GOT3 (cell line): ENCODE measurements at places on chromosomes 13 and 19.

- no peak for DNase-seq
Measured at GRCh38 chr13:45744979-45745378, 42.9 kb downstream of the CBY2 start.

DNA sequence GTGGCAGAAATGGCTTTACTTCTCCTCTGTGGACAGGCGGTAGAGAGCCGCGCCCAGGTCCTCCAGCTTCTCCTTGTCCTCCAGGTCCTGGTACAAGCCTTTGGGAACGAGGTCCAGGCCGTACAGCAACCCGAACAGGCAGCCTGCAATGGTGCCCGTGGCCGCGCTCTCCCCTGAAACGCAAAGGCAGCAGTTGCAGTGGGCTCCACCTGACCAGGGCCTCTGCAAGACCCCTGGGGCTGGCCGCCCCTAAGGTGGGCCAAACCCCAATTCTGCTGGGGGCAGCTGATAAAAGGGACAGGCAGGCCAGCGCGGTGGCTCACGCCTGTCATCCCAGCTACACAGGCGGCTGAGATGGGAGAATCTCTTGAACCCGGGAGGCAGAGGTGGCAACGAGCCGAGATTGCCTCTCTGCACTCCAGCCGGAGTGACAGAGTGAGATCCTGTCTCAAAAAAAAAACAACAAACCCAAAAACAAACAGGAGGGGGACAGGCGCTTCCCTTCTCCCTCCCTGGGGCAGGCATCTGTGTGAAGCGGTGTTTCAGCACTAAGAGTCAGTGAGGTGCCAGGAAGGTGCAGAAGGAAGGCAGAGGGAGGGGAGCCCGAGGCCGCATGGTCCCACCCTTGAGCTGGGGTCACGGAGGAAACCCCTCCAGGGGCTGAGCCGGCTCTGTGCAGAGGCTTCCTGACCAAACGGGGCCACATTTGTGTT lies 30.3 kb downstream of the ADPRHL1 start:
- DNase-seq, result no peak

DNA sequence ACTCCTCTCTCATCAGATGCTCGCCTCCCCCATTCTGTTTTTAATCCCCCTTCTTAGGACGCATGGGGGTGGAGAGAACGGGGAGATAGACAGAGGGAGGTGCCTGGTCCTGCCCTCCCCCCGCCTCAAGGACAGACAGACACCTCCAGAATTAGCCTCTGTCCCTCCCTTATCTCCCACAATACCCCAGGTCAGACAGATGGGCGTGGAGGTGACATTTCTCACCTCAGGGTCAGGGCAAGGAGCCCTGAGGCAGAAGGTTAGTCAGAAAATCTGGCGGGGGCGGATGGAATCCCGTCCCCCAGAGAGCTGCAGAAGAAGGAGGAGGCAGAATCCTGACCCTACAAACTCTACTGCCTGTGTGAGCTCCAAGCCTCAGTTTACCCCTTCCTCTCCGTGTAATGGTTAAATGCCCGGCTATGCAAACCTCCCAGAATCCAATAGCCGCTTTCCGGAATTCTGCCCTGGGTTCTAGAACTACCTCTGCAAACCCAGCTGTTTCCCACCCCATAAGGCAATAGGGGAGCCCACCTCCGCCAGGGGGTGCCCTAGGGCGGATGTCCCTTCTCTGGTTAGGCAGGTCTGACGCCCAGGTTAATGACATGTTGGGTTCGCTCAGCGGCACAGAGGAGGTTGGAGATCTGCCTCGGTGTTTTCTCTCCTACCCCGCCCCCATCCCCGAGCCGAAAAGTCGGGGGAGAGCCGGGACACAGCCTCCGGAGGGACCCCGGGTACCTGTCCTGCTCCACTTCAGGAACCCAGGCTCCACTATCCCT lies 900 bp downstream of the PPP1R13L start:
- no peak for DNase-seq

GRCh38 chr13:109782066-109782822 lies 4.1 kb downstream of the IRS2 start:
- no peak for DNase-seq

DNA sequence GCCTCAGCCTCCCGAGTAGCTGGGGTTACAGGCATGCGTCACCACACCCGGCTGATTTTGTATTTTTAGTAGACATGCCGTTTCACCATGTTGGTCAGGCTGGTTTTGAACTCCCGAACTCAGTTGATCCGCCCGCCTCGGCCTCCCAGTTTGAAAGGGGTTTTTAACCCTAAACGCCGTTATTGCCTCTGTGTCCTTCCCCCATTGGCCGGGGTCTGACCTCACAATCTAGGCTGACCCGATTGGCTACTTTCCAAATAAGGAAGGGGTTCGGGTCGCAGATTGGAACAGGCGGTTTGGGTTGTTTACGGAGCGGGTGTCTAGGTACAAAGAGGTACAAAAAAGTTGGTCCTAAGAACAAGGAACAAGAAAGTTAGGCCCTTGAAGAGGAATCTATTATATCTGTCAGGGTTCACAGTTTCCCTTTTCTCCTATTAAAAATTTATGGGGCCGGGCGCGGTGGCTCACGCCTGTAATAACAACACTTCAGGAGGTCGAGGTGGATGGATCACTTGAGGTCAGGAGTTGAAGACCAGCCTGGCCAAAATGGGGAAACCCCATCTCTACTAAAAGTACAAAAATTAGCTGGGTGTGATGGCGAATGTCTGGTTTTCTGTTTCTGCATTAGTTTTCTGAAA lies 1.0 kb downstream of the ZNF253 start:
- DNase-seq, result no peak

DNA sequence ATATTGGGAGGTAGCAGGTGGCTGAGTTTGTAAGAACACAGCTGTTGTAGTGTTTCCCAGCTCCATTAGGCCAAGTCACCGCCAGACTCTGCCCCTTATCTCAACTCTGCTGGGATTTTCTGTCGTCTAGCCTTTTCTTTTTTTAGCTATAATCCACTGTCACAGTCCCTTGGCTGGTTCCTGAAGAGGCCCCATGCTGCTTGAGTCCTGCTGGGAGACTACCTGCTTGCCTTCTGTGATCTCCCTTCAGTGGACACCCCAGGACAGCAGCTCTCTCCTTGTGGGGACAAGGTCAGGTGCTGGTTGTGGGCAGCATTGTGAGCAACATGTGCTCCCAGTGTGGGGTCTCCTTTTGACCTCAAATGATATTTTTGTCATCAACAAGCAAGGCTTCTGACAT lies 195.0 kb upstream of the ATXN8OS start:
- no peak for DNase-seq

GRCh38 chr19:45340232-45340898 lies at the start of gene KLC3:
KLC3 (plus strand) TSS chr19:45340750; CDS start chr19:45345542, 4,792 bp downstream.
- DNase-seq, result no peak

DNA sequence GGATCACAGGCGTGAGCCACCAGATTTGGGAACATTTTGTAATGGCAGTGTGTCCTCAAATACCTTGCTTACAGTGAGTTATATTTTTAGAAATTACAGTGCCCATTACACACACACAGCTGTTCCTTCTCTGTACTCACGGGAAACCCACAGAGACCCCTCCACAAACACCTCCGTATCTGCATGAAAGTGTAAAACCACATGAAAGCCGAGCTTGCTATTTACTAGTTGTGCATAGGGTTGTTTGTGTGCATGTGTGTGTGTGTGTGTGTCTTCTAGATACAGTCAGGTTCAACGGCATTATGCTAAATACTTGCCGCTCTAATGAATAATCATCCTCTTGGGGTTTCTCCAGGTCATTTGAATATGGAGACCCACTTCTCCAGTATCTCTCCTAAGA lies 22.3 kb upstream of the LILRA2 start:
- DNase-seq, result no peak

- DNase-seq, result no peak
Measured at GRCh38 chr13:40146063-40146462, 490.6 kb downstream of the COG6 start.

GRCh38 chr13:50026788-50027473 lies 11.7 kb downstream of the KCNRG start:
- no peak for DNase-seq

DNA sequence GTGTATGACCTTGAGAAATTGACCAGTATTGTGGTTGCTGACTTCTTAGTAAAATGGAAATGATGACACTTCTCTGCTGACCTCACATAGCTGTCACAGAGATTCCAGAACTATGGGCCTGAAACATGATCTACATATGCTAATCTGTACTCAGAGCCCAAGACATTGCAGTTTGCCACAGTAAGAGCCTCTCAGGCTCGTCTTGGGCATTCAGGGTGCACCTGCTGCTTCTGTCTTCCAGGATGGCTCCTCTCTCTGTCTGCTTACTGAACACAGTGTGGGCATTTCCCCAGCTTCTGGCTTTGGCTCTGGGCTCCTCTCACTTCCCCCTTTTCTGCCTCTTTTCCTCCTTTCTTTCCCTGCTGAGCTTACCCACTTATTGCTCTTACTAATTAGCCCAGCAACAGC lies 22.3 kb upstream of the SLC46A3 start:
- no peak for DNase-seq

GRCh38 chr19:39382991-39383828 lies 7.7 kb downstream of the PAF1 start:
- DNase-seq, result no peak

DNA sequence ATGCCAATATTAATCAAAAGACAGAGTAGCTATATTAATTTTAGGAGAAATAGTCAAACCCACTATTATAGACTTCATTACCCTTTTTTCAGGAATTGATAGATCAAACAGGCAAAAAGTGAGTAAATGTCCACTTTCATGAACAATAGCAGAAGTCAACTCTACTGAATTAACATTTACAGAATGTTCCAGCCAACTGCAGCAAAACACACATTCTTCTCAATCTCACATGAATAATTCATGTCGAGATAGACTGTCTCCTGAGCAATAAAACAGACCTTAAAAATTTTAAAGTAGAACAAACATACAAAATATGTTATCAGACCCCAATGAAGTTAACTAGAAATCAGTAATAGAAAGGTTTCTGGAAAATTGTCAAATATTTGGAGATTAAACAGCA lies 118.4 kb downstream of the MYO16 start:
- no peak for DNase-seq

- no peak for DNase-seq
Measured at GRCh38 chr13:105783261-105783660, 752.2 kb downstream of the EFNB2 start.

- no peak for DNase-seq
Measured at GRCh38 chr13:45162194-45162593, 38.7 kb downstream of the KCTD4 start.

GRCh38 chr19:5113633-5114586 lies 145.0 kb downstream of the KDM4B start:
- no peak for DNase-seq

DNA sequence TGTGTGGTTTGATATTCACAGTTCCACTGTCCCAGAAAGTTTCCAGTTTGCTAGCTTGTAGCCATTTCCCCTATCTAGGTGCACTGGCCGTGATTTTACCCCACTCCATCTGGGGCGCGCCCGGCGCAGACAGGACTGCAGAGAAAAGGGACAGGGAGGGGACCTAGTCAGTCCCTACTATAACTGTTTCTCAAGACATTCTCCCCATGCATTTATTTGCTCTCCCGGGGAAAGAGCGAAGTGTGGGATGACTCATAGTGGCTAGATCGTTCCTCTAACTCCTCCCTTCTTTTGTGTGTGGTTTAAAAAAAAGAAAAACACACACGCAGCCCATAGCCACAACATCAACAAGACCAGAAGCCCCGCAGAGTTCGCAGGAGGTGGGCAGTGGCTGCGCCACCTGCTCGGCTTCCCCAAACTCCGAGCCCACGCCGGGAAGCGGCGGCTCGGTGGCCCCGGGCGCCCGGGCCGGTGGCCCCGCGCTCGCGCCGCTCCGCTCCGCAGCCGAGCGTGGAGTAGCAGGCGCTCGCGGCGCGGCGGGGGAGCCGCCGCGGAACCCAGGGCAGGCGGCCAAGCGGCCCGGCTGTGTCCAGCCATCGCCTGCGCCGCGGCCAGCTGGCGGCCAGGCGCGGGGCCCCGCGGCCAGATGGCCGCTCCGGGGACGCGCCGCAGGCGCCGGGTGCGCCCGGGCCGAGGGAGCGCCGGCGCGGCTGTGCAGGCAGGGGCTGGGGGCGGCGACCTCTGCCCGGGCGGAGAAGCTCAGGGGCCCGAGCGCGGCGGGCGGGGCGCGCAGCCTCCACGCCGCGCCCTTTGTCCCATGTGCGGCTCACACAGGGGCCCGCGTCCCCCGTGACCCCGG lies 653 bp downstream of the TMTC4 start:
- peak; percentile 59 for DNase-seq

DNA sequence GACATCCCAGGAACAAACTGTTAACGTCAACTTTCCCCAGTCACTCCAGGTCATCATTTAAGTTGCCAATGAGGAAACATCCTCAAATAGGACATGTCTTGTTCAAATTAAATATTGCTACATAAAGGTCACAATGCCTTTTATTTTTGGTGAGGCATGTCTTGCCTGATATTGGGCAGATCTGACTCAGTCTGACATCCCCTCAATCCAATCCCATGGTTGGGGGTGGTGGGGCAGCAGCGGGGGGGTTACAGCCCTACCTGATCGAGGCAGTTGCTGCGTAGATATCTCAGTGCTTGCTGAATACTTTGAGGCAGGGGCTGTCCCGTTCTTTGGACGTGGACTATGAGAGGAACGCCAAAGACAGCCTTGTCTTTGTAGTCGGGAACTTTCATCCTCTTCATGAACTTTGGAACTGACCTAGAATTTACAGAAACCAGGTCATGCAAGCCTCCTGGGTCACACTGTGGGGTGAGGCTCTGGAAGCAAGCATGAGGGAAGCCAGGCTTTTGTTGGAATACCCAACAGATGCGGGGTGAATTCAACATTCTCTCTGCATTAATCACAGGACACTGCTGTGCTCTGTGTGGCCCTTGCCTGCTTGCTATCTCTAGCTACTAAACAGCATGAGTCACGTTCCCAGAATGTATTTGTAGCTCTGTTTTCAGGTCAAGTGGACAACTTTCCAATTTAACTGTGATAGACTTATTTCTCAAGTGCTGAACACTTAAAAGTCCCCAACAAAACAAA lies 109.8 kb downstream of the KL start:
- DNase-seq, result peak; percentile 34

- no peak for DNase-seq
Measured at GRCh38 chr19:16232127-16232526, 34.4 kb downstream of the AP1M1 start.

DNA sequence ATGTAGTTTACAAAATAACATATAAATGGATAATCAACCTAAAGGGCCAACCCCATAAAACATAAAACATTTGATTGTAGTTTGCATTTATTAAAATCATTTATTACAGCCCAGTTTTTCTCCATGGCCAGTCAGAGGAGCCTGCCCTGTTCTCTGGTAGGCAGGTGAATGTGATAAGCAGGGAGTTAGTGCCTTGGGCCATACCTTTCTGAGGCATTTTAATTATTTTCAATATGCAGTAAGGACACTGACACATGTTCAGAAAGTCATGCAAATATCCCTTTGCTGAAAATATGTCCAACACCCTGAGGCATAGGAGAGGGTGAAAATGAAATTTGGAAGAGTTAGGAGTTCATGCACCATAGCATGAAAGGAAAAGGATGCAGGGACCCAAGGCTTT lies 242.6 kb upstream of the EDNRB start:
- no peak for DNase-seq
